ENCODE measurements at places on chromosomes 2 and 18.
A peak's percentile ranks its signal among the peaks of the same experiment; 100 is the strongest.

- peak; percentile 57 for DNase-seq
Observed at GRCh38 chr2:189258616-189259365, 79.2 kb upstream of the COL5A2 start.

GRCh38 chr2:239222312-239222660 lies 178.5 kb downstream of the HDAC4 start:
- DNase-seq = no peak

DNA sequence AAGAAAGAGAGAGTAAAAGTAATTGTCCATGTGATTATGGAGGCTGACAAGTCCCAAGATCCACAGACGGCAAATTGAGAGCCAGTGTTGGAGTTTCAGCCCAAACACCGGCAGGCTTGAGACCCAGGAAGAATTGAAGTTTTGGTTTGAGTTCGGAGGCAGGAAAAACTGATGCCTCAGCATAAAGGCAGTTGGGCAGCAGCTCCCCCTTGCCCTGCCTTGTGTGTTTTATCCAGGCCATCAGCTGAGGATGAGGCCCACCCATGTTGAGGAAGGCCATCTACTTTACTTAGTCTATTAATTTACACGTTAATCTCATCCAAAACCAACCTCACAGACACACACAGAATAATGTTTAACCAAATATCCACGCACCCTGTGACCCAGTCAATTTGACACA lies 64.6 kb upstream of the SERPINE2 start:
- DNase-seq = no peak

DNA sequence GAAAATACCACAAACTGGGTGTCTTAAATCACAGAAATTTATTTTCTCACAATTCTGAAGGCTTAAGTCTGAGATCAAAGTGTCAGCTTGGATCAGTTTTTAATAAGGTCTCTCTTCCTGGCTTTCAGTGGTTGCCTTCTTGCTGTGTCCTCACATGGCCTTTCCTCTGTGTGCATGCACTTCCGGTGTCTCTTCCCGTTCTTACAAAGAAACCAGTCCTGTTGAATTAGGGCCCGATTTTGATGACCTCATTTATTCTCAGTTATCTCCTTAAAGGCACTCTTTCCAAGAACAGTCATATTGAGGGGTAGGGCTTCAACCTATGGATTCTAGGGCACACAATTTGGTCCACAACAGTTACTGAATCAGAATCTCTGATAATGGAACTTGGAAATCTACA lies 5.4 kb upstream of the XIRP2 start:
- DNase-seq = no peak

DNA sequence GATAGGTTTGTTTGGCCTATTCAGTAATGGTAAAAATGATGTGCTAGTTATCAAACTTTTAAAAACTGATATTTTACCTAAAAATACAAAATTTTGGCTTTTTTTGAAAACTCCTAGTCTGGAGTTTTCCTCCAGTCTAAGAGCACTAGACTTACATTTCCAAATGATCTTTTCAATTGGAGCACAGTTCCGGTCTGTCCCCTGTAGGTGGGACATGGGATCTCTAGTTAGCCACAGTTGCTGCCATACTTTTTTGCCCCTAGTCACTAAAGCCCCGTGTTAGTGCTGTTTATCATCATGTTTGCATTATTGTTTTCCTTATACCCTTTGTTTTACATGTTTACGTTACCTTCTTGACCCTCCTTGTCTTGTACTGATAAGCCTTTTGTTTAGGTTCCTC lies 52.4 kb downstream of the RELCH start:
- DNase-seq = no peak

- DNase-seq = no peak
Observed at GRCh38 chr2:36168115-36168514, 187.5 kb upstream of the CRIM1 start.

DNA sequence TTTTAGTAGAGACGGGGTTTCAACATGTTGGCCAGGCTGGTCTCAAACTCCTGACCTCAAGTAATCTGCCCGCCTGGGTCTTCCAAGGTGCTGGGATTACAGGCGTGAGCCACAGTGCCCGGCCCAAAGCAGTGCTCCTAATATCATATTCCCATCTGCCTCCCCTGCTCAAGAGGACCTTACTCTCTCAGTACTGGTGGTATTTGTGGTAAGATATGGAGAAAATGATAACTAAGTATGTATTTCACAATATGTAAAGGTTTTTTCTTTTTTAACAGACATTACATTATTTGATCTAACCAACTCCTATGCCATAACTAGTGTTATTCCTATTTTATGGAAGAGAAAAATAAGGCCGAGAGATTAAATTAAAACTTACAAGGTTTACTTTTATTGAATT lies 201.0 kb downstream of the CAMKMT start:
- no peak for DNase-seq

GRCh38 chr2:164981217-164981990 lies 26.1 kb upstream of the SLC38A11 start:
- no peak for DNase-seq

- no peak for DNase-seq
Observed at GRCh38 chr2:1642993-1643619, 101.2 kb downstream of the PXDN start.

- DNase-seq = peak; percentile 66
Observed at GRCh38 chr2:230865766-230866755, 1.3 kb downstream of the ITM2C start.

DNA sequence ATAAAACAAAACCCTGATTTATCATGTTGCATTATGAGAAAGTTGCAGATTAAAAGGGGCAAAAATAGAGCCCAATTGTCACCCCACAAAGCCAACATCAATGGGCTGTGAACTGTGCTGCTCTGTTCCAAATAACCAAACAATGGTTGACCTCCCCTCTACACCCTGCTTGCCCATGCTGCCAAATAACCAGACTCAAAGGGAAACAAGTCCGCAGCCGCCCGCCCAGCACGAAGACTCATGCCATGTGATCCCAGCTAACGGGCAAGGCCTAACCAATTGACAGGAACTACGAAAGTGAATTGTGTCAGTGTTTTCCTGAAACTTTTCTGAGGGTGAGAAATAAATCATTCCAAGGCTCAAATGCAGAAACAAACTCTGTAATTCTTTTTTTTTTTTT lies 97.9 kb upstream of the RIOK3 start:
- no peak for DNase-seq

- no peak for DNase-seq
Observed at GRCh38 chr2:229810786-229811185, 96.4 kb upstream of the DNER start.

DNA sequence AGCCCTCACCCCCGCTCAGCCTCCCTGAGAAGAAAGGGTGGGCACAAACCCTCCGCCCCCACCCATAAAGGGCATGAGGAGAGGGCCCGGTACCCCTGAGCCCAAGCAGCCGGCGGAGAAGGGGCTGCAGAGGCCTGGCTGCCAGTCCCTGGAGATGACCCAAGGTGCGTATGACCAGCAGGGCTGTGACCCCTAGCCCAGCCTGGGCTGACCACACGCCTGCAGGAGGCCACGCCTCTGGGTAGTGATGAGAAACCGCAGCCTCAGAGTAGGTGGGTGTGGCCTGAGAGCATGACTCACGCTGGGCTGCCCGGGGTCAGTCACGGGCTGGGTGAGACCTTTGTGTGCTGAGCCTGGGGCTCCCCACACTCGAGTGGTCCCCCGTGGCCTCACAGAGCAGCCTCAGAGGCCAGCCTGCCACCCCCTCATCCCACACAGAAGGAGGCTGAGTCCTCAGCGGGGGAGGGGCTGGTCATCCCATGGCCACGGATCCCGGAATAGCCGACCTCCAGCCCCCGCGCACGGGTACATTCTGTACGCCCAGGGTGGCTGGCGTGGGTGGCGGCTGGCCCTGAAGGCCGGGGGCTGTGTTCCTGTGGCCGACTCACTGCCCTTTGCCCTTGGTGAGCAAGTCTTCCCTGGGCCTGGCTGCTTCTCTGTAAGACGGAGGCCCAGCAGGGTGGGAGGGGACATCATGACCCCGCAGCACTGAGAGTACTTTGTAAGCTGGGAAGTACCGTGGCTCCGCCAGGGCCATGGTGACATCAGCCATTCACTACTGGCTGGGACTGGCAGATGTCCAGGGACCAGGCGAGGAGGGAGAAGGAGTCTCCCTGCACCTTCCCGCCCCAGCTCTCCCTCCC lies 110.8 kb upstream of the OTOS start:
- peak; percentile 81 for DNase-seq

GRCh38 chr2:190533175-190533967 lies 1.2 kb downstream of the NEMP2 start:
- DNase-seq = no peak

- peak; percentile 43 for DNase-seq
Observed at GRCh38 chr2:127104881-127105655, 1.9 kb downstream of the BIN1 start.

GRCh38 chr18:50559752-50560680 lies at the start of gene MAPK4:
Gene MAPK4, plus strand, starts transcription at chr18:50560087. Its CDS starts 103,872 bp downstream, at chr18:50663959.
- peak; percentile 55 for DNase-seq

DNA sequence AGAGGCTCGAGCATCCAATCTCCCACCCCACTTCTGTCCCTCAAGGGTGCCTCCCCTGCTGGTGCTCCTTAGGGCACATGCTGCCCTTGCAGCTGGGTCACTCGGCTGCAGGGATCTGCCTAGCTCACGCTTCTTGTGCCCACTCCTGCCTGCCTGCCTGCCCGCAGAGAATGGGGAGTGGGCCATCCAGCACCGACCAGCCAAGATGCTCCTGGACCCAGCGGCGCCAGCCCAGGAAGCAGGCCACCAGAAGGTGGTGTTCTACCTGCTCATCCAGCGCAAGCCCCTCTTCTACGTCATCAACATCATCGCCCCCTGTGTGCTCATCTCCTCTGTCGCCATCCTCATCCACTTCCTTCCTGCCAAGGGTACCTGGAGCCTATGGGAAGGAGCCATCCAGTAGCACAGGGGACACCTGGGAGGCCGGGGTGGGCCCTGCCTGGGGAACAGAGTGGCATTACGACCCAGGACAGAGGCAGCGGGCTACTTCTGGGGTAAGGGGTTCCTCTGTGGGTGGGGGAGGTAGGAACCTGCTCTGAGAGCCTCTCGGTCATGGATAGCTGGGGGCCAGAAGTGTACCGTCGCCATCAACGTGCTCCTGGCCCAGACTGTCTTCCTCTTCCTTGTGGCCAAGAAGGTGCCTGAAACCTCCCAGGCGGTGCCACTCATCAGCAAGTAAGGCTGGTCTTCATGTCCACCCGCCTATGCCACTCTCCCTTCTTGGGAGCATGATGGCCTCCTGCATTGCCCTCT lies 3.4 kb downstream of the CHRNG start:
- DNase-seq = no peak

- no peak for DNase-seq
Observed at GRCh38 chr2:162215162-162215561, 28.1 kb downstream of the FAP start.

DNA sequence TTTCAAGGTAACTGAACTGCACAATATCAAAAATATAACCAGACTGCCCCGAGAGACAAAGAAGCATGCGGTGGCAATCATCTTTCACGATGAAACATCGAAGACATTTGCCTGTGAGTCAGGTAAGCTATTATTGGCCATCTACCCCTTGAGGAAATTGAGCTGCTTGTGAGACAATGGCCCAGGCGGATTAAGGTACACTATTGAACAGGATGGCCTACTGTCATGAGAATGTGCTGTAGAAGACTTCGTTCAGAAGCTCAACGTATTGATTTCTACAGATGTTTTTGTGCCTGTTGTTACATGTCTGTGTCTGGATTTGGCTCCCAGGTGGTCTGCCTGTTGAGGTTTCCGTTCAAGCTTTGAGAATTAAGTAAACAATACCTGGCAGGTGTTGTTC lies 198.7 kb downstream of the DOK6 start:
- no peak for DNase-seq

GRCh38 chr2:186442885-186443284 lies 43.2 kb upstream of the ZC3H15 start:
- DNase-seq = no peak

- DNase-seq = no peak
Observed at GRCh38 chr2:208929139-208929864, 494.5 kb upstream of the MAP2 start.

DNA sequence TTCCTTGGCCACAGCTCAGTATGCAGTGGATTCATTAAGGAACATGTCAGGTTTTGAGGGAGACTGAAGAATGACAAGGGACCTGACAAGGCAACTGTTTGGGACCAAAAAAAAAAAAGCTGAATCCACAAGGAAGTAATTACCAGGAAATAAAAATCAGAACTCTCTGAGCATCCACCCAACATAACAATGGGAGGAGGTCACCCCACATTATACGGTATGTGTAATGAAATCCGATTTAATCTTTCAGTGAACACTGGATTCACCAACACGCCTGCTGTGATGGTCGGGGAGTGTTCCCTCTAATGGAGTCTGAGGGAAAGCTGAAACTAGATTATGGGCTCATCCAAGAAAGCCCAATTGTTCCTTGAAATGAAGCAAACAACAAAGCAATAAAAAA lies 329.3 kb downstream of the ETAA1 start:
- no peak for DNase-seq

DNA sequence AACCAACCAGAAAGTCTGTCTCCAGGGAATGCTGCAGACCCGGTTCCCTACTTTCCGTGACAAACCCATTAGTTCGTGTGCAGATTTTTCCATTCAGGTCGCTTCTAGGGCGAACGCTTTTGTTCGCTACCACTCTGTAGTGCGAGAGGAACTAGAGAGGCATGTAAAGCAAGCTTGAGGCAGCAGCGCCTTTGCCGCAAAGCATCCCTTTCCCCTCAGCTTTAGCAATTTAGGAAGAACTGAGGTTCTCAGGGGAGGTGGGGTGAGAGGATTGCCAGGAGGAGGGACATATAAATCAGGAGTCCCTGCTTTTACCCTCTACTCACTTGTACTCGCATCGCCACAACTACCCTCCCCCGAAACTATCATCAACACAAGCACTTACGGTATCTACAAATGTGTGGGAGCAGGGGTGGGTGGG lies 748 bp upstream of the ZNF804A start:
- peak; percentile 43 for DNase-seq

DNA sequence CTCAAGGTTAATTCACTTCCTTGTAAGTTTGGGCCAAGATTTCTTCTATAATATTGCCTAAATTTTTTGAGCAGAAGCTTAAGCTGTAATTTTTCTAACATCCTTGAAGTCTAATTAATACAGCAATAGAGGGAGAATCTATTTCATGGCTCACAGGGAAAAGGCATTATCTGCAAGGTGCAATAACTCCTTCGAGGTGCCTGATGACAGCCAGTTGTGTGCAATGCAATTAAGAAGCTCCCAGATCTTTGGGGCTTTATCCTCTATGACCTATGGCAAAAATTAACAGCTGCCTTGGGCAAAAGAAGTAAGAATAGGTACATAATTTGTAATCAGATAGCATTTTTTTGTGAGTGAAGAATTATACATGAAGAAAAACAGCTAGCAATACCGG lies 554.6 kb upstream of the SALL3 start:
- no peak for DNase-seq

GRCh38 chr2:60475123-60475830 lies 78.2 kb downstream of the BCL11A start:
- no peak for DNase-seq

DNA sequence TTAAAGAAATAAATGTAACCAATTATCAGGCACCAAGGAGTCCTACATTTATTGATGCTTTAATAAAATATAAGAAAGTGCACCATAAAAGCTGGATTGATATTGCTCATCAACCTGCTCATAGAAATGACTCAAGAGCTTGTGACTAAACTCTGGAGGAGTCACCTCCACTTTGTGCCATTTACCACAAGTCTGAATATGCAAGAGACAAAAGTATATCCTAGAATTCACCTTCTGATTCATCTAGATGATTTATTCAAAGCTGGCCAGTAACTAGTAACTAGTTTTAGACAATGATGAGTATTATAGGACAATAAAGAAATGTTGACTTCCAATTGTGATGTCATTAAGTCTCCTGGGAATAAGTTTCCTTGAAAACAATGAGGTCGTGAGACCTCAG lies 146.0 kb upstream of the SOX11 start:
- DNase-seq = no peak

GRCh38 chr2:14480906-14481305 lies 151.6 kb upstream of the LRATD1 start:
- DNase-seq = no peak

GRCh38 chr2:180202467-180202951 lies 195.4 kb upstream of the CWC22 start:
- peak; percentile 41 for DNase-seq
